ENCODE measurements at places on chromosomes 1 and 21. TPM values are rescaled to one million over a fixed set of nuclear protein-coding genes. Genes with fewer than 3 reads are reported as not detected.

Gene FCRLB
- total RNA-seq: not detected

Gene CFHR4
- not detected for total RNA-seq

DNA sequence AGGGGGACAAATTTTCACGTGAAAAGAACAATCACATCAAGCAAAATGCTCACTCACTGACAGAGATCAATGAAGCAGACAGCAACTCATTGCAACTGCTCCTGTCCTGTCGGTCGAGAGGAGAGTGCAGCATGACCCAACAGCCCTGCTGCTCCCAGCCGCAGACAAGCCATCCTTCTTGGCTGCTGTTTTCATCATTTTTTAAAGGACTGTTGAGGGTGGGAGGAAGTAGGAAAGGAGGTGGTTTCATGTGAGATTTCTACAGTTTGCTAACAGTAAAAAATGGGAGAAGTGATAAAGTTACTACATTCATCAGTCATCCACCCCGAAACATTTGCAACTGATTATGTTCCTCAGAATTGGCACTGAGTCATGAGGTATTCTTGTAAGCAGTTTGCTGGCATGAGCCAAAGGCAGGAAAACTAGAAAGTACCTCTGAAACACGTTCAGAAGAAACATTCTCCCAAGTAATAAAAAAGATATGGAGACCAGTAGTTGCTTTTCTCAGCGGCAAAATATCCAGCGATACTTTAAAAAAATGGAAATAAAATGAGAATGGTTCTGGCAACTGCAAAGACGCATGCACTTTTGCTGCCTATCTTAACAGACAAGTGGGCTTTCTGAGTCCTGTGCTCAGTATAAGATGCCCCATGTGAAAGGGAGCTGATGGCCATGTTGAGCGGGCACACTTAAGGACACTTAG is 72.0 kb upstream of the CLDN14 start:
- DNase-seq: no peak

Gene CSMD2
- 3.0 TPM for total RNA-seq

DNA sequence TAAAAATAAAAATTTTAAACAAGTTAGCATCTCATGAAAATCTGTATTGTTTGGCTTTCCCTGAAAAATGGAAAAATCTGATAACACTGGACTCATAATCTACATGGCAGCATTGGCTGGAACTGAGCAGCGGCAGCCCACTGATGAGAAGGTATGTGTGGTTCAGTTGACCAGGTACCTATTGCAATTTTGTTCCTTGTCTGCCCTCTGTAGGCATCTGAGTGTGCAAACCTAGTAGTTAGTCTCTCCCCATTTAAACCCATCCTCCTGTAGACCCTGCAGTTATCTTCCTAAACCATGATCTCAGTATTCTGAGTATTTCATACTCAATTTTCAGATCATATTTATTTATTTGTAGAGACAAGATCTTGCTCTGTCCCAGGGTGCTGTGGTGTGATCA is 59.4 kb upstream of the SERBP1 start:
- no peak for DNase-seq

DNA sequence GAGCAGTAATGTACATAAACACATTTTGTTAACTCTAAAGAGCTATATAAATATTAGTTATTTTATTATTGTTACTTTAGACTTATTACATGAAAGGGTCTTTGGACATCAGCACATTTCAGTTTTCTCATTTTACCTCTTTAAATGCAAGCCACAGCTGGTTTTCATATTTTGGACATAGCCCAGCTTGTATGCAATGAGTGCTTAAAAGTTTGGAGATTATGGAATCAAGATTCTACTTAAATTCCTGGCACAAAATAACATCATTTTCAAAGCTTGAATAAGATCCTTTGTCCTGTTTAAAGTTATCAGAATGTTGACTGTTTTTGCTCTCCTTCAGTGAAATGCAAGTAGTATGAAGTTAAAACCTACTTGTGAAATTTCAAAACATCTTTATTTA is 15.5 kb upstream of the LEPR start:
- DNase-seq: no peak

- no peak for DNase-seq
Measured at GRCh38 chr1:60890664-60891063, 191.7 kb upstream of the NFIA start.

DNA sequence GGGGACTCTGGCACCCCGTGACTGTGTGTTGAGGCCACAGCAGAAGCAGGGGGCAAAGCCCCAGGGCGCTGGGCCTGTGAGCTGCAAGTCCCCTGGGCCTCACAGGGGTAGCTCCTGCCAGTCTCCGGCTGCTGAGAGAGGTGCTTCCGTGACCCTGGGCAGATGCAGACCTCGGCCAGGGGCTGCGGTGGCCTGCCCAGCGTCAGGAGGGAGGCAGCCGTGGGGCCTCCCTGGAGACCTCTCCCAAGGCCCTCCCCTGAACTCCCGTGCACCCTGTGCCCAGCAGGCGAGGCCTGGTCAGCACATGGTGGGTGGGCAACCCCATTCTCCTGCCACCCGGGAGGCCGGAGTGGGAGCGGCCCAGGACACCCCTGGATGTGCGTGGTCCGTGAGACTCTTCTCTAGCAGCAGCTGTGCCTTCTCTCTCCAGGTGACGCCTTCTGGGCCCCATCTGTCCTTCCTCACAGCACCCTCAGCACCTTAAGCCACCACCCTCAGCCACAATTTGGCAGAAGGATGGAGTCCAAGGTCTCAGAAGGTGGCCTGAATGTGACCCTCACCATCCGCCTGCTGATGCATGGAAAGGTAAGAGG is 85.7 kb upstream of the COL6A1 start:
- no peak for DNase-seq

DNA sequence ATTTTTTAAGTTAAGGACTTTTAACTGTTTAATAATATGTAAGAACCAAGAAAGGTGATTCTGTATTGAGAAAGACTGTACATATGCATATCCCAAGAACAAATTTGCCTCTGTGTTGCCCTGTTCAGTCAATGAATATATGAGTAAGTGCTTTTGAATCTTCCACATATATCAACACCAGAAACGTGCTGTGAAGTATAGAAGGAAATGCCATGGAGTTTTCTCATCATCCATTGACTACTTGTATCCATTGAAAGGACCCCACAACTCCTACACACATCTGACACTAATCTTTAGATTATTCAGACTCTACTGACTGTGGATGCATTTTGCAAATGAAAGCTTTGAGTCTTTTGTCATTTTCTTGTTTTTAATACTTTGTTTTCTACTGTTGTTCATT is 366.9 kb downstream of the S1PR1 start:
- DNase-seq: no peak

DNA sequence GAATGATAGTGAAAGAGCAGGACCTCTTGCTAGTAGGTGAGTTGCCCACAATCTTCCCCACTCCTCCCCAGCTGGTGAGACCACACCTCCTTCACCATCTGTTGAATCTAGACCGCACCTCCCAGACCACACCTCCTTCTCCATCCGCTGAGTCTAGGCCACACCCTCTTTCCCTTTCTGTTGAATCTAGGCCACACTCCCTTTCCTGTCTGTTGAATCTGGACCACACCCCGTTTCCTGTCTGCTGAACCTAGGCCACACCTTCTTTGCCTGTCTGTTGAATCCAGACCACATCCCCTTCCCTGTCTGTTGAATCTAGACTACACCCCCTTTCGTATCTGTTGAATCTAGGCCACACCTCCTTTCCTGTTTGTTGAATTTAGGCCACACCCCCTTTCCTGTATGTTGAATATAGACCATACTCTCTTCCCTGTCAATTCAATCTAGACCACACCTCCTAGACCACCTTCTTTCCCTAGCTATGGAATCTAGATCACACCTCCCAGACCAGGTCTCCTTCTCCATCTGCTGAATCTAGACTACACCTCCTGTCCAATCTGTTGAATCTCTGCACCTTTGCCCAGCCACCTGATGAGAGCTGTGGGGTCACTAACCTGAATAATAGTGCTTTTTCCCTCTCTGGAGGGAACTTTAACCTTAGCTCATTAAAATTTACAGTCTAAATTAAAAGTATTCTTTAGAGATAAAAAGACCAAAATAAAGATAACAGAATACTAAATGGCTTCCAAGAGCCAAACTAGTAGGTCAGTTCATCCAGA is 116.3 kb downstream of the DAB1 start:
- no peak for DNase-seq

DNA sequence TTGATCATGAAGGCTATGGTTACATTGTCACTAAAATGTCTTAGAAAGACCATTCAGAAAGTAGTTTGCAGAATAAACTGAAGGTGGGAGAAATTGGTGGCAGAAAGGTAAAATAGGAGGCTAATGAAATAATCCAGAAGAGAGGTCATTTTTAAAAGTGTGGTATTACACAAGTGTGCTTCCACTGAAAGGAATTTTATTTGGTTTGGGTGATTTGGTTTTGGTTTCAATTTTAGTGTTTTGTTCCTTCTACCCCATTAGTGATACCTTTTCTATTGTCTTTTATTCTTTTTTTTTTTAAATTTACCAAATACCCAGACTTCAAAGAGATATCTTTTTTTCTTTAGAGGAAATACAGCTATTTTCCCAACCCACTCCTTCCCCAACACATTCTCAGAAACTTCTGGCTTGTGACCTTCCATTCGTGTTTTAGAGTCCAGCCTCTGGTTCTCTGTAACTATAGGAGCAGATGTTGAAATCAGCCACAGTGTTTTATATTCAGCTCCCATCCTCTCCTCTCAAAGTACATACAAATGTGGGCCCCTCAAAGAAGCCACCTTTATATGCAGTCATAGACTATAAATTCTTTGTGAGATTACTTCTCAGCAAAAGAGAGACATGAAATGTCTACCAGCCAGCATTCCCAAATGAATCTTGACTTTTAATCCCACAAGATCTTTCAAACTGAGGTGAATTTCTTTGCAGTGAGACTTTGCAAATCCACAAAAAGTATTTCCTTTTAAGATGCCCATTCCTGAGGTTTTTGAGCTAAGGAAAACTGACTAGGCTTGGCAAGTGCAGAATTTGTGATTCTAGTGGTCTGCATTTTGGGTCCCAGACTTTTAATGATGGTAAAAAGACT is 42.0 kb upstream of the PALMD start:
- no peak for DNase-seq

Gene CNKSR1
- 5.8 TPM for total RNA-seq
